ENCODE measurements at places on chromosomes 12 and 14.
A peak's percentile ranks its signal among the peaks of the same experiment; 100 is the strongest.

- no peak for DNase-seq
These were observed 42.8 kb upstream of the RNASE3 start for GRCh38 chr14:20848316-20848954.

GRCh38 chr12:86735851-86736250 is 479.7 kb upstream of the MGAT4C start:
- DNase-seq: no peak

DNA sequence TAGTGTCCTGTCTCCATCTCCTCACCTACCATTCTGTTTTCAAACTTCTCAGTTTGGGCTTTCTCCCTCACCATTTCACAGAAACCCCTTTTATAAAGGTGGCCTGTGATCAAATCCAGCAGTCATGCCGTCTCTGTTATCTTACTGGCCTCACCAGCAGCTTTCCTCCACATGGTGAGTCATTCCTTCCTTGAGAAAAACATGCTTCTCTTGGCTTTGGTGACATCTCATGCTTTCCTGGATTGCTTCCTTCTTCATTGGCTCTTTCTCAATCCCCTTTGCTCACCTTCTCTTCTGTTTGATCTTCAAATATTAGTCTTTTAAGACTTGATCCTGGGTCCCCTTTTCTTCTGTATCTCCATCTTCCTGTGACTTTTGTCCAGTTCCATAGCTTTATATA is 164.9 kb downstream of the ANO4 start:
- no peak for DNase-seq

DNA sequence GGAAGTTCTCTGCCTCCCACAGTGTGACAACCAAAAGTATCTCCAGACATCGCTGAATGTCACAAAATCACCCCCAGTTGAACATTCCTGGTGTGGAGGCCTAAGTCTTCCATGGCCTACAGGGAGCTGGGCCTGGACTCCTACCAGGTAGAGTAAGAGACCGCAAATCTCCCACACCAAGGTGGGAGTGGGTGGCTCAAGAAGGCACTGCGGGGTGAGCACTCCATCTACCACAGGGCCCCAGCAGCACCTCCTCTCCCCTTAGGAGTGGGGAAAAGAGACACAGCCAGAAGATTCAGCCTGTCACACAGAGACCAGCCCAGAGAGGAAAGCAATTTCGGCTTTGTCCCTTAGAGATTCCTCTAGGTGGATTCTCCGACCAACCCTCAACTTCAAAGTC is 25.5 kb downstream of the LRTM2 start:
- DNase-seq: no peak

DNA sequence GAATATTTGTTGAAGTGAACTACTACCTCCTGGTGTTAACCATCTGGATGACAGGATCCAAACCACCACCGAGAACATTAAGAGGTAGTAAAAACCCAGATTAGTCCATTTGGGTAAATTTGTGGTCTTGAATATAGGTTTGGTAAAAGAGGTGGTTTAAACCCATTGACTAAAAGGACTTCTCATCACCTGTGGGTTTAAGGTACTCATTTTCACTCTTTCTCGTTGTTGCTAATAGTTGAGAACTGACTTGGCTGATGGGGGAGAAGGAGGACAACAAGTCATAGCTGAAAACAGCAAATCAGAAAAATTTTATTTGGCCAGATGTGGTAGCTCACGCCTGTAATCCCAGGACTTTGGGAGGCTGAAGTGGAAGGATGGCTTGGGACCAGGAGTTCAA is 59.2 kb downstream of the ACADS start:
- DNase-seq: no peak

DNA sequence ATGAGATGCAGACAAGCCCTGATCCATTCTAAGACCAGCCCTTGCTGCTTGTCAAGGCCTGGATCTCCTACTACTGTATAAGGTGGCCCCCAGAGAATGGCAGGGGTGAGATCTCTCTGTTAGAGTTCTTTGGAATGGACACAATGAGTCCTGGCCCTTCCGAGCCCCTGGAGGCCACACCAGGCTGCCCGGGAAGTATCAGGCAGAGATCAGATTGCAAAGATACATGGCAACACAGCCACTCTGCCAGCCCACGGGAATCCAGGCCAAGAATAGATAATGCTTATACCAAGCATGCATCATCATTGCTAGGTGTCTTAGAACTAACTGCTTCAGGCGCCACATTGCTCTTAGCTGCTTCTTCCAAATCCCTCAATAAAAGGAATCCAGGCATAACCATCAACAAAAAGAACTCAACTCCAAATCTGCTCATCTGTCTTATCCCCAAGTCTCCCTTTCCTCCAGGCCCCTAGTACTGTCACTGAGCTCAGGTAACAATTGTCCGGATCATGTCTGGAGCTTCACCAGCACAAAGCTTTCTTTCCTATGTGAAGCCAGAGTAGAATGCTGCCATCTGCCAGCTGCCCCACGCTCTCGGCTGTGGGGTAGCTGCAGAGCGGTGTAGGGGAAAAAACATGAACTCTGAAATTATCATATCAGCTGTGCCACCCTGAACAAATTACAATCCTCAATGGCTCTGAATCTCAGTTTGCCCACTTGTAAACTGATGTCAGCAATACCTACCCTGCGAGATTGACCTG is 5.5 kb upstream of the VASH1 start:
- no peak for DNase-seq

GRCh38 chr14:54221971-54222370 is 174.8 kb upstream of the CDKN3 start:
- no peak for DNase-seq

DNA sequence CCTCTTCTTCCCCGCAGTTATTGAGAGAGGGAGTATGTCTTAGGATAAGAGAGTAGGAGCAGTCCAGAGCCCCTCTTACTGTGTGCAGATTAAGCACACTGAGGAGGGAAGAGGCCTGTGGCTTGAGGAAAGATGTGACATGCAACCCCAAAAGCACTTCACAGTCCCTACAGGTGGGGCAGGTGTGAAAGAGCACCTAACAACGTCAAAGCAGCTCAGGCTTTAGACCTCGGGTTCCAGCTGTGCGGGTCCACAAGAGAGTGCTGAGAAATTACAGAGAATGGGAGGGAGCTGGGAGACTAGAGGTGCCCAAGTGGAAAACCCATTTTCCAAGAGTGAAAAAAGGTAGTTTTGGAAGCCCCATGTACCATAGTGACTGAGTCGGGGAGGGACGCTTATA is 127.6 kb downstream of the SLC25A47 start:
- no peak for DNase-seq

DNA sequence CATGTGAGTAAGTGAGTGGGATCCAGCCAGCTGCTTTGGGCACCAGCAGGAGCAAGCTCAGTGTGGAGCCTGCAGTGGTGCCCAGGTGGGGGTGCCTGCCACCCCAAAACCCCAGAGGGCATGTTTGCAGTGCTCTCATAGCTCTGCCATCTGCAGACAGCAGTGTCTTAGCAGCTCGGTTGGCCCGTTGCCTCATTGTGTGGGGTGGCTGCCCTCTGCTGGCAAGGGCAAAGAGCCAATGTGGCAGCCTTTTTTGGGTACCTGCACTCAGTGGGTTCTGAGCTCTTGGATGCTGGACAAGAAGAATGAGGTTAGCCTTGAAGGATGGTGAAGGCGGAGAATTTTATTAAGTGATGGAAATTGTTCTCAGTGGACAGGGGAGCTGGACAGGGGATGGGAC is 52.3 kb downstream of the NEUROD4 start:
- peak; percentile 41 for DNase-seq

DNA sequence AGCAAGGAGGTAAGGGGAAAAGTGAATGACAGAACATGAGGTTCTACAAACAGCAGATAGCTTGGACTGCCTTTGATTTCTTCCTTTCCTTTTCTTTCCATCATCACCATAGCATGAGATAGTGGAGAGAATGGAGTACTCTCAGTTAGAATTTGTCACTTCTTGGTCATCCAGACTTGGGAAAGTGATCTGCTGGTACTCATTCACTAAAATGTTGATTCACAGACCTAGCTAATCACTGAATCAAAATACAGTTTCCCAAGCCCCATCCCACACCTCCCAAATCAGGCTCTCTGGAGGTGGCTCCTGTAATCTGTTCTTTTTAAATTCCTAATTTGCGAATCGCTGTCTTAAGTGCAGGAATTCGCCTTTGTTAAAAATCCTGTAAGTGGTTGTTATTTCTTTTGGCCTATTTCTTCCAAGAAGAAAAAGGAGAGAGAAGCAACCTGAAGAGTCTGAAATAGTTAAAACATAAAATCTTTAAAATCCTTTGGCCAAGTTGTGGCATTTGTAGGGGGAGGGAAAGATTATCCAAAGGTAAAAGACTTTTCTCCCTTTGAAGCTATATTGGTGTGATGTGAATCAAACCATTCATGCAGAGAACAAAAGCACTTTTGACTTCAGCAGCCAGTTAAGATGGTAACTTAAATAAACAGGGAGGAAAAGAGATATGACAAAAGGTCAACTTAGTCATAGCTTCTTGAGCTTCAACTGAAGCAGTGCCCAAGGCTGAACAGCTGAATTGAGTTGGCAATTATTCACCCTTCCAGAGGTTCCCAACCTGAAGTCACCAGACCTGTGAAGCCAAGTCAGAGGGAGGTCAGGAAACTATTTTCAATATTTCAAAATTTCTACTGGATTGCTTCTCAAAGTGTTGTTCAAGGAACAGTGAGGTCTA is 255.1 kb upstream of the KRR1 start:
- DNase-seq: no peak

DNA sequence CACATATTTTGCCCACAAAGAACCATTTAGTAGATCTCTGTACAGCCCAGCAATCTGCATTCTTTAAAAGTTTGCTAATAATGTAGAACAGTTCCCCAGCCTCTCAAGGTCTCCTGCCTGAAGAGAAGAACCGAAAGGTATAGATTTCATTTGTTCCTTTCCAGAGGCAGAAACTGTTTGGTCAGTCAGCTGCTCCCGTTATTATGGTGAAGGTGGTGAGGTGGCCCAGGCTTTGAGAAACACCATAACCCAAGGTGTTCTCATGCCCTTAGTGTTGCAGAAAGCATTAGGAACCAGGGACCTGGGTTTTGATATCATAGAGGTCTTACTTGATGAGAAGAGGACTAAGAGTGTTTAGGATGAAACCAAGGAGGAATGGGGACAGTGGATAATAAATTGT is 65.3 kb downstream of the SUSD6 start:
- DNase-seq: no peak

GRCh38 chr12:95859344-95859816 is 628 bp downstream of the SNRPF start:
- no peak for DNase-seq

GRCh38 chr14:100558226-100558625 is 29.0 kb downstream of the BEGAIN start:
- DNase-seq: no peak

All from stimulated activated CD8-positive, alpha-beta memory T cell treated with anti-CD3 and anti-CD28 coated beads, Interleukin-7, amount 100 ng/mL, for 24 hours (primary cell).